ENCODE measurements at places on chromosomes 2 and 18.

DNA sequence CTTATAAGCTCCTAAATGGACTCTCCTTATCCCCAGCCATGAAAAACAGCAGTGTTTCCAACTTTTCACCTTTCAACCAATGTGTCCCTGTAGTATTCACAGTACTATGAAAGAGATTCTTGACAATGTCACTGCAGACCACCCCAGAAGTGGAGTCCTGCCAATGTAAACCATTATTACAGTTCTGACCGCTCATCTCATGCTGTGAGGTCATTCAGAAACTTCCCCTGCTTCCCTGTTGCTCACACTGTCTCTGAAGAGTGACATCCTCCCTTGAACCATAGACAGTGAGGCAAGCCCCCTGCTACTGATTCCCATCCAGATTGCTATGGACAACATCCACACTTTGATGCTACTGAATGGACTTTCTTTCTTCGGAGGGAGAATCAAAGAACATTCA lies 1523.7 kb upstream of the ACVR2A start:
- no peak for DNase-seq

DNA sequence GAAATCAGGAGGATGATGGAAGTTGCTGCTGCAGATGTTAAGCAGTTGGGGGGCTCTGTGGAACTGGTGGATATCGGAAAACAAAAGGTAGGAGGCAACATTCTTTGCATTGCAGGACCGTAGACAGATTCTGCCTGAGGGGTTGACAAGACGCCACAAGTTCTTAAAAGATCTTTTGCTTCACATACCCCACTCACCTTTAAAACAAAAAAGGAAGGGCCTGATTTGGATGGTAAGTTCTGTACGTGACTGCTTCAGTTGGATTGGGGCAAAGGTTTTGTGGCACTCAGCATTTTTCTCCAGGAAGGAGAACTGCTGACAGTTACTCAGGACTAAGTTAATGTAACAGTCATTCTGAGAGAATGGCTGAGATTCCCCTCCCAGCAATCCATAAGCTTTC lies 5.2 kb downstream of the CNDP2 start:
- no peak for DNase-seq

DNA sequence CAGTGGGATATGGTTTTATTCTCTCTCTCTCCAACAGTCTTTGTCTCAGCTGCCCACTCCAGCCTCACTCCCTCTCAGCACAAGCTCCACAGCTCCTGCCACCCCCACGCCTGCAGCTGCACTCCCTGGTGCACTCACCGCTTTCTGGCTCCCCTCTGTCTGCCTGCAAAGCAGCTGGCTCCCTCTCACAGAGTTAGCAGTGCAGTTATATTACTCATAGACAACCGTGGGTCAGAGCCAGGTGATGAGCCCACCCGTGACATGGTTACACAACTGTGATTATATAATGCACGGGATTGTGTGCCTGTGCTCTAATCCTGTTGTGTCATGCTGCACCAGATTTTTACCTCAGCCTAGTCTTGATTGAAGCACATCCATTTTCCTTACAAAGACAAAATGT lies 276.9 kb upstream of the CHAC2 start:
- no peak for DNase-seq

- DNase-seq = no peak
Measured at GRCh38 chr2:128370468-128371247, 52.0 kb upstream of the HS6ST1 start.

GRCh38 chr2:239360421-239361310 lies 40.2 kb downstream of the HDAC4 start:
- no peak for DNase-seq

DNA sequence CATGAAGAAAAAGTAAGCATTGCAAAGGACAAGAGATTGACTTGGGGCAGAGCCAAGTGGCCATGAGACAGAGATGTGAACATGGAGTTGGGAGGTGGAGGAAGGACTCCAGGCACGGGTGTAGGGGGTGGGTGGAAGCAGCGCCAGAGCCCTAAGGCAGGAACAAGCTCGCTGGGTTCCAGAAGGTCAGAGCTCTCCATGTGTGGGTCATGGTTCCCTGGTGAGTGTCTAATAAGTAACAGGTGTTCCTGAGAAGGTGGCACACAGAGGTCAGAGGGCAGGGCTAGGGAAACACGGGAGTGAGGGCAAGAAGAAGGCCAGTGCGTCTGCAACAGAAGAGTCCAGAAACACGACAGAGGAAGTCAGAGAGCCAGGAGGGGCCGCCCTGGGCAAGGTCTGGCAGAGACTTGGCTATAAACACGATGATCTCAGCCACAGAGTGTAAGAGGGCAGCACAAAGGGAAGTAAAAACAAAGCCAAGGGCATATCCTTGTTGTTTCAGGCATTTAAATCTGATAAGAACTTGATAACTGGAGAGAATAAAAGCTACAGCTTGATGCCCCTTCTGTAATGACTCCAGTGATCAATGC lies 260.8 kb downstream of the TGIF1 start:
- no peak for DNase-seq

GRCh38 chr2:56191617-56192016 lies 7.8 kb downstream of the CCDC85A start:
- DNase-seq = no peak

All from activated T-cell treated with anti-CD3 and anti-CD28 coated beads for 48 hours (primary cell).